Stimulated activated CD8-positive, alpha-beta memory T cell treated with anti-CD3 and anti-CD28 coated beads, Interleukin-15, amount 100 ng/mL, for 4 hours (primary cell): ENCODE measurements at places on chromosomes 5 and 9.

GRCh38 chr9:35341021-35341420, 148.9 kb upstream of the RUSC2 start:
- DNase-seq: no peak

DNA sequence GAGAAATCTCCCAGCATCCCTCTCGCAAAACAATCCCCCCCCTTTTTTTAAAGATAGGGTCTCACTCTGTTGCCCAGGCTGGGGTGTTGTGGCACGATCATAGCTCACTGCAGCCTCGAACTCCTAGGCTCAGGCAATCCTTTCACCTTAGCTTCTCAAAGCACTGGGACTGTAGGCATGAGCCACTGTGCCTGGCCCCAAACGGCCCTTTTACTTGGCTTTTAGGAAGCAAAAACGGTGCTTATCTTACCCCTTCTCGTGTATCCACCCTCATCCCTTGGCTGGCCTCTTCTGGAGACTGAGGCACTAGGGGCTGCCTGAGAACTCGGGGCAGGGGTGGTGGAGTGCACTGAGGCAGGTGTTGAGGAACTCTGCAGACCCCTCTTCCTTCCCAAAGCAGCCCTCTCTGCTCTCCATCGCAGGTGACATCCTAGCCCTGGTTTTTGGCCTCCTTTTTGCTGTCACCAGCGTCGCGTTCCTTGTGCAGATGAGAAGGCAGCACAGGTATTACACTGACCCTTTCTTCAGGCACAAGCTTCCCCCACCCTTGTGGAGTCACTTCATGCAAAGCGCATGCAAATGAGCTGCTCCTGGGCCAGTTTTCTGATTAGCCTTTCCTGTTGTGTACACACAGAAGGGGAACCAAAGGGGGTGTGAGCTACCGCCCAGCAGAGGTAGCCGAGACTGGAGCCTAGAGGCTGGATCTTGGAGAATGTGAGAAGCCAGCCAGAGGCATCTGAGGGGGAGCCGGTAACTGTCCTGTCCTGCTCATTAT, 6.8 kb downstream of the CA9 start:
- DNase-seq: no peak

GRCh38 chr5:136892000-136892399, 526.7 kb upstream of the TRPC7 start:
- DNase-seq: no peak

- DNase-seq: no peak
Measured at GRCh38 chr5:113488645-113489184, 462 bp upstream of the MCC start.

DNA sequence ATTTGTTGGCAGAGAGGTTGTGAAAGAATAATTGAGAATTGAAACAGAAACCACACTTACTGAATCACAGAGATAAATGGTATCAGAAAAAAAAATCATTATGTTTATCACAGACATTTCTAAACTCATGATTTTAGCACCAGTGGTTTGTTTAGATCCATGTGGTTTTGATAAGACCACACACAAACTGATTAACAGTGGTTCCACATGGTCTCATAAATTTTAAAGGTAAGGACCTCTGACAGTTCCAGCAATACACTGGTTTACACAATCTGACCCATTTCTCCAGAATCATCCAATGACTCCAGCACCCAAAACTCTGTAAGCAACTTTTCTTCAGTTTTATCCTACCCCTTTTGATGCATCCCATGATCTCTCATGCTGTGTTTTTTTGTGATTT, 261.2 kb downstream of the ANXA1 start:
- DNase-seq: no peak

GRCh38 chr9:33189331-33189791, 22.2 kb upstream of the B4GALT1 start:
- no peak for DNase-seq

DNA sequence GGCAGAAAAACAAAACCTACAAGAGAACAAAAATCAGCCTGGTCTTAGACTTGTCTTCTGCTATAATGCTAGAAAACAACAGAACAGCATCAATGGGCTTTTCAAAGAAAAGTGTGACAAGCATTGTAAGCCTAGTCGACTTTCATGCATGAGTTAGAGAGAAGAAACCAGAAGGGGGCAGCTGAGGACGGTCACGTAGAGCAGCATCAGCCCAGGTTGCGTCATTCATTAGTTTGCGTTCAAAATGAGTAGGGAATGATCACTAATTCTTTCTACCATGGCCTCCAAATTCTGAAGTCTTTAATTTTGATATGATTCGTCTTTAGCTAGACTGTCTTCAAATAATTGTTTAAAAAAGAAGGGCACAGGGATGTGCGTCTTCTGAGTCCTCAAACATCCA, 4.7 kb upstream of the ISCA1 start:
- no peak for DNase-seq
